Fibroblast of gingiva (primary cell): ENCODE measurements at places on chromosomes 12 and 14.

GRCh38 chr14:35295845-35296161 is 3.6 kb downstream of the PSMA6 start:
- DNase-seq: no peak

GRCh38 chr12:20120403-20120725 is 248.0 kb upstream of the PDE3A start:
- no peak for DNase-seq

DNA sequence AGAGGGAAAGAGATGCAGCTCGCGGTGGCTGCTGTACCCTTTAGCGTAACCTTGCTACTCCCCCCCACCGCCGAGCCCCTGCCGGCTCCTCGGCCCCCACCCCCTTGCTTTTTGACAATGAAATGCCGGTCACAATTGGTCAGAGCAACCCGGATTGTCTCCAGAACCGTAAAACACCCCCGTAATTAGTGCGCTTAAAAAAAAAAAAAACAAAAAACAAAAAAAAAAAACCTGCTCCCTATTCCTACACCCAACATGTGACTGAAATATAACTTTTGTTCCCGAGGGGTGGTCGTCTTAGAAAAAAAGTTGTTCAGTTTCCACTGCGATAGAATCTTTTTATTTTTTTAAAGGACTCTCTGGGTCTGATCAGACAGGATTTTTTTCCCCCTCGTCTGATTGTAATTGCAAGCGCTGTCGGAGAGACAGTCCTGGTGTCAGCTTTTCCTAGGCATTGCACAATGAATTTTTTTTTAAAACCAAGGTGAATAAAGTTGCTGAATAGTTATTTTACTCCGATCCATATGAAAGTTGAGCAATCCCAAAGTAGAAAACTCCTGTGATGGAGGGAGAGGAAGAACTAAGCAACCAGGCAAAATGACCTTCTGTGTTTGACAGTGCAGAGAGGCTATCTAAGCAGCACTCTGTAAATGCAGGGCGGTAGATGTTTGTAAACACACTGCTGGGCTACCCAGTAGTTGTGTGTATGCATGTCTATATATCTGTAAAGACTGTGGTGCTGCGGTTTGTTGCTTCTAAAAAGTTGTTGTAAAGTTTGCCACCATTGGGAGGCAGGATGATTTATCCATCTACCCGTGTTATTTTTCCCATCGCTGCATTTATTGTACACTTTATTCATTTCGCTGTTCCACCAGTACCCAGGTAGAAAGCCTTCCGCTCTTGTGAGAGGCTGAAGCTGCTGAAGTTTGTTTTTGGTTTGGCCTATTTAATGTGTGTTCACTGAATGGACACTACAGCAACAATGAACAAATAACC is 1.1 kb downstream of the ETV6 start:
- peak; percentile 20 for DNase-seq

DNA sequence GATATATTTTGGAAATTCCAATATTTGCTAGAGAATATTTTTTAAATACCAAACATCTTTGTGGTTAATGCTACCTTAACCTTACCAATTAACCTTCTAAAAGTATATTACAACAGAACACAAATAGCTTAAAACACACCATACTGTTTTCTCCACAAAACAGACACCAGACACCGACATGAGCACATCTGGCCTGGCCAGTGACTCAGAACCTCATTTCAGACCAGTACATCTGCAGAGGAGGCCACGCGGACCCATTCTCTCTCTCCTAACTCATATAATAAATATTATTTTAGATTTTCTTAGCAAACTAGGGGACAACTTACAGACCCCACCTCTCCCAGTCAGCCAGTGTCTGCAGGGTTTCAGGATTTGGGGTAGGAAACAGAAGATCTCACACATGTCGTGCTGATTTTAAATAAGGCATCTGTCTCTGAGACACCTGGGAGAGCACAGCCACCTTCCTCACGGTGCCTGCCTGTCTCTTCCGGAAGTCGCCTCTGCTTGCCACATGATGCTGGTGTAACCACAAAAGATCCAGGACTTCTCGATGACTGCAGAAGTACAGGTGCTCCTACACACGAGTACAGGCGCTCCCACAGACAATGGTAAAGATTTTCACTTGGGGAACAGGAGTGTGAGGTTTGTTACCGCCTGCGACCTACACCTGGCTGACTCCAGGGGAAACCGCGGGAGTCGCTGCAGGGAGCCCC is 9.7 kb upstream of the ANKLE2 start:
- DNase-seq: no peak

DNA sequence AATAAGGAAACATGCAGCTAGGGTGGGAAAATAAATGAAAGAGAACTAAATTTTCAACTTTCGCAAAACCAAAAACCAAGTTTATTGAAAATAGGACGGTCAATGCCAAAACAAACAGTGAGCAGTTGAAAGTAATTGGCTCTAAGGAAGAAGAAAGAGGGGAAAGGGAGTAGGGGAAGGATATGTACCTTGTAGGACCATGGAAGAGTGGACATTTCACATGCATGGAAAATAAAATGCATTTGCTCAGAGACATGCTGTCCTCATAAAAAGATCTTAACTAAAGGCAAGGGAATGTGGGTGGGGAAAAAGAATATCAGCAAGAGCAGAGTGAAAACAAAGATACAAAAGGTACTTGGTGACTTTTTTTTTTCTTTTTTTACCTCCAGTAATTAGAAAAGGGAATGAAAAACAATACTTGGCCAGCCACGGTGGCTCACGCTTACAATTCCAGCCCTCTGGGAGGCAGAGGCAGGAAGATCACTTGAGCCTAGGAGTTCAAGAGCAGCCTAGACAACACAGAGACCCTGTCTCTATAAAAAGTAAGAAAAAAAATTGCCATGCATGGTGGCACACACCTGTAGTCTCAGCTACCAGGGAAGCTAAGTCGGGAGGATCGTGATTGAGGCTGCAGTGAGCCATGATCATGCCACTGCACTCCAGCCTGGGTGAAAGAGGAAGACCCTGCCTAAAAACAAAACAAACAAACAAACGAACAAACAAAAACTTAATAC is 6.6 kb downstream of the TXNDC16 start:
- DNase-seq: no peak

GRCh38 chr12:46387670-46388069 is 15.1 kb upstream of the SLC38A2 start:
- DNase-seq: no peak
